ENCODE measurements at places on chromosomes 4 and X. TPM values are rescaled to one million over a fixed set of nuclear protein-coding genes. Genes with fewer than 3 reads are reported as not detected.

DNA sequence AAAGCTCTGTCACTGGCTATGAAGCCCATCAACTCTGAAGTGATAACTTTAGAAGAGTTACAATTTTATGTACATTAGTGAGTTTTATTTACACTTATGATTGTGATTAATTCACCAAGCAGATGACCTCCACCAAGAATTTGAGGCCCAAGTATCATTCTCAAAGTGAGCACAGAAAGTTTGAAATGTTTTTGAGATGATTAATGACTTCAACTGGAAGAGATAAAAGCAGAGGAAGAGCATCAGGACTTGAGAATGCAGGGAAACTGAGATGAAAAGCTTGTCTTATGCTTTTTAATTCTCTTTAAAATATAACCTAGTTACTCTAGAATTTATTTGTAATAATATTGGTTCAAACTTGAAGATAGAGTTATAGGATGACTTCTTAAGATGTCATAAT, 112.8 kb upstream of the H2AZ1 start:
- no peak for DNase-seq

KIF4A gene
- total RNA-seq: 0.13 TPM

GRCh38 chr4:129531253-129531652, 435.3 kb downstream of the C4orf33 start:
- DNase-seq: no peak

- no peak for DNase-seq
Observed at GRCh38 chrX:16914058-16914457, 32.4 kb upstream of the REPS2 start.

CYLC1 gene
- not detected for total RNA-seq

- DNase-seq: no peak
Observed at GRCh38 chr4:52198294-52198693, 147.2 kb downstream of the SPATA18 start.

- DNase-seq: no peak
Observed at GRCh38 chrX:20217271-20217670, 49.4 kb downstream of the RPS6KA3 start.

GRPR gene
- total RNA-seq: not detected

ELOVL6 gene
- total RNA-seq: 3.9 TPM

ZNF41 gene
- 11.1 TPM for total RNA-seq

DNA sequence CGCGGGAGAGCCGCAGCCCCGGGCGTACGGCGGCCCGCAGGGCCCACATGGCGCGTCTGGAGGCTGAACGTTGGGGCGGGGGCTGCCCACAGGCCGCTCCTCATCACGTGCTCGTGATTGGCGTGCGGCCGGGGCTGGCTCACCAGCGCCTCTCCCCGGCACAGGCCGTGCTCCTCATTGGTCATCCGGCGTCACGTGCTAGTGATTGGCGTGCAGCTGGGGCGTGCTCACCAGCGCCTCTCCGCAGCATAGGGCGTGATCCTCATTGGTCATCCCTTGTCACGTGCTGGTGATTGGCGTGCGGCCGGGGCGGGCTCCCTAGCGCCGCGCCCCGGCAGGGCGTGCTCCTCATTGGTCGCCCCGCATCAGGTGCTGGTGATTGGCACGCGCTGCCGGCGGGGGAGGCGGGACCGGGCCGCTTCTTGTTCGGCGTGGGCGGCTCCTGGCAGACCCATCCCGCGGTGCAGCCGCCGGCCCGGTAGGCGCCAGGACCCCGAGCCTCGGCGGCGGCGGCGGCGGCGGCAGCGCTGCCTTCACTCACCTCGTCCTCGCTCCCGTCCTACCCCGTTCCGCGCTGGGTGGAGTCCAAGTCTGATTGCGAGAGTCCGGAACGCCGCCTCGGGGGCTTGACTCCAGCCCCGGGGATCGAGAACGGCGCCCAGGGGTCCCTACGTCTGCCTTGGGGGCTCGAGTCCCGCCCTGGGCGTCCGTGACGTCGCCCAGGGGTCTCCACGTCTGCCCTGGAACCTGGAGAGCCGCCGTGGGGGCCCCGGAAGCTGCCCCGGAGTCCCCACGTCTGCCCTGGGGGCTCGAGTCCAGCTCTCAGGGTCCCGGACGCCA, at the start of gene GTPBP6:
Gene GTPBP6, minus strand, starts transcription at position 58 of the 840 bp plus-strand sequence. Its CDS starts 9 bp downstream, at position 49.
- peak; percentile 100 for DNase-seq

All from thyroid gland (tissue), 4 donors.